ENCODE measurements at places on chromosomes 12 and 14.

- DNase-seq, result no peak
Observed at GRCh38 chr14:95211721-95212504, 54.6 kb upstream of the DICER1 start.

DNA sequence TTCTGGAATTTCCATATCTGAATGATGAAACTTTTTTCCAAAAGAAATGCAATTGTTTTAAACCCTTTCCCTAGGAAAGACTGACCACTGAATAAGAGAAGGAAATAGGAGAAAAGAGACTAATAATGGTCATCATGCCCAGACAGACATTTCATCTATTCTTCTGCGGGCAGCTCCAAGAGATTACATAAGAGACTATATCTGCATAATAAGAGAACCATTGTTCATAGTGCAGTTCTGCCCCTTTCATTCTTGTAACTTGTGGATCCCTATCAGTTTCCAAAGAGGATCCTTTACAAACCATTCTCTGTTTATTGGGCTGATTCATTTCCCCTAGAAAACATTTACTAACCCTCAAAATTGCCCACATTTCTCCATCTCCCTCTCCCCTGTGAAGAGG is 197.8 kb downstream of the FSCB start:
- DNase-seq, result no peak

DNA sequence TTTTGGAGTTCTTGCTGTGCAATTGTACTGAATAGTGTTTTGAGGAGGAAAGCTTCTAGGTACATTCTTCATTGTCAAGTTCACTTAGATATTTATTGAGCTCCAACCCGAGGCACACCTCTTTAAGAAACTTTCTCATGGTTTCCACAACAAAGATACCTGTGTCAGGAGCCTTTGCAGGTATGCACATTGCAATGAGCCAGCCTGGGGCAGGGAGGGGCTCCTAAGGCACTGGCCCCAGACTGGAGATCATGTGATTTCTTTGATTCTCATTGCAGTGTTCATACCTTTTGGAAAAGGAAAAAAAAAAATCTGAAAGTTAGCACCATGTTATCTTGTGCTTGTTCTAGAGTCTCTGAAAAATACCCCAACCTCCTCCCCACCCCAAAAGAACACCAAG is 80.3 kb downstream of the PRMT8 start:
- DNase-seq, result no peak

DNA sequence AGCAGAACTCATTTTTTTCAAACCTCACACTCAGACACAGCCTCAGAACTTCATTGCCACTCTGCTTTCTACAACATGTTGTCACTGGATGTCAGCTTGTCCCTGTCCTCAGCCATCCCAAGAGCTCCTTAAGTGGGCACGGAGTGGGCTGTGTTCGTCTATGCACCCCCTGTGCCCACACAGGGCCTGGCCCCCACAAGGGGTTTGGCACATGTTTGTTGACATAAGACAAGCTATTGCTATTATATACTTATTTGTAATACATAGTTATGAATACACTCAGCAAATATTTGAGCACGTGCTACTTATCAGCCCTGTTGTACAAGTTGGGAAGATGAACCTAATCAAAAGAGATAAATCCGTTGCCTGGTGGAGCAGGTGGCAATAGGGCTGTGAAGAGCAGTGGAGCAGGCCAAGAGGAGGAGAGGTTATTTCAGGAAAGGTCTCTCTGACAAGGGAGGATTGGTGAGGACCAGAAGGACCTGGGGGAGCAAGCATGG is 4.3 kb upstream of the BDKRB1 start:
- DNase-seq, result no peak

DNA sequence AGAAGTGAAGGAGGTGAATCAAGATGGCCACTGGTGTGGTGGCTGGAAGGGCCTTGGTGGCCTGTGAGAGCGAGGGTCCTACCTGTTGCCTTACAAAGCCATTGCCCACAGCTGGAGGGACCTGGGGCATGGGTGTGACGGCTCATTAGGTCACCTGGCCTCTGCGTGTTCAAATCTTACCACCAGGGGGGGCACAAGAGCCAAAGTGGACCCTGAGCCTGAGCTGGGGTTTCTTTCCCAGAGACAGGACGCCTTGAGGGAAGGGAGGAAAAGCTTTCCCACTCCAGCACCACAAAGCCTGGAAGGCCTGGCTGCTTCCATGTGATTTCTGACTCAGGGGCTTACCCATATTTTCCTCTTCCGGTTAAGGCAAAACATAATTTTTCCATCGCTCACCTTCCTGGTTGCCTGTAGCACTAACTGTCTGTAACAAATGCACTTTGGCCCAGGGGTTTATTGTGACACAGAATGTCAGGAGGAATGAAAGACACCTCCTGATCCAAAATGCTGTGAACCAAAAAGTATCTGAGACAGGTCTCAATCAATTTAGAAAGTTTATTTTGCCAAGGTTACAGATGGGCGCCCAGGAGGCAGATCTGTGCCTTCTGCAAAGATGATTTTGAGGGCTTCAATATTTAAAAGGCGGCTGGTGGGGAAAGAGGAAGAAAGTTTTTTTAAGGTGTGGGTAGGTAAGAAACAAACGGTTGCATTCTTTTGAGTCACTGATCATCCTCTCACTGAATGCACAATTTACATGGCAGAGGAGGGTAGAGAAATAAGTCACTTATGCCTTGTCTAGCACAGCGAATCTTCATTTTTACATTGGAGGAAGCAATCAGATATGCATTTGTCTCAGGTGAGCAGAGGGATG is 4.3 kb upstream of the CD9 start:
- peak; percentile 81 for DNase-seq

DNA sequence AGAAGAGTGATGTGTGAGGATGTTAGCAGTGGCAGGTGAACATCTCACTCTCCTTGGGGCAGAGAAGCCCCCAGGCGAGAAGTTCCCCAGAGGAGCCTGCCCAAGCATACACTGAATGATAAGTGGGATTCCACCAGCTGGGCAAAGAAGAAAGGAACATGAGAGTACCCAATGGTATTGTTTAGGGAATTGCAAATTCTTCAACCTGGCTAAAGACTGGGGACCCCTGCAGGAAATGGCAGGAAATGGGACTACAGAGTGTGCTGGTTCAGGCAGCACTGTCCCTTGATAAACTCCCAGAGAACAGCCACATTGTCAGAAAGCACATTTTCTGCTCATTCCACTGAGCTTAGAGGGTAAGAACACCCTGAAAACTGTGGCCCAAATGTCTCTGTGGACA is 121.3 kb downstream of the RPS29 start:
- no peak for DNase-seq

DNA sequence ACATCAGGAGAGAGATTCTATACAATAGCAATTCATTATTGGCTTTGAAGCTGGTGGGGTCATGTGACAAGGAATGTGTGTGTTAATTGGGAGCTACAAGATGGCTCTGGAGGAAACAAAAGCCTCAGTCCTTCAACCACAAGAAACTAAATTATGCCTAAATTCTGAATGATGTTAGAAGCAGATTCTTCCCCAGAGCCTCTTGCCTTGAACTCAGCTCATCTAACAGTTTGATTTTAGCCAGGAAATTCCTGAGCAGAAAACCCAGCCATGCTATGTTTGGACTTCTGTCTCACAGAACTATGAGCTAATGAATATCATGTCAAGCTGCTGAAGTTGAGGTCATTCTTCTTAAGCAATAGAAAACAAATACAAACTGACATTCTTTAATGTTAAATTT is 274.7 kb downstream of the SLC6A15 start:
- no peak for DNase-seq

- no peak for DNase-seq
Observed at GRCh38 chr12:64950711-64951298, 126.4 kb downstream of the TBC1D30 start.

DNA sequence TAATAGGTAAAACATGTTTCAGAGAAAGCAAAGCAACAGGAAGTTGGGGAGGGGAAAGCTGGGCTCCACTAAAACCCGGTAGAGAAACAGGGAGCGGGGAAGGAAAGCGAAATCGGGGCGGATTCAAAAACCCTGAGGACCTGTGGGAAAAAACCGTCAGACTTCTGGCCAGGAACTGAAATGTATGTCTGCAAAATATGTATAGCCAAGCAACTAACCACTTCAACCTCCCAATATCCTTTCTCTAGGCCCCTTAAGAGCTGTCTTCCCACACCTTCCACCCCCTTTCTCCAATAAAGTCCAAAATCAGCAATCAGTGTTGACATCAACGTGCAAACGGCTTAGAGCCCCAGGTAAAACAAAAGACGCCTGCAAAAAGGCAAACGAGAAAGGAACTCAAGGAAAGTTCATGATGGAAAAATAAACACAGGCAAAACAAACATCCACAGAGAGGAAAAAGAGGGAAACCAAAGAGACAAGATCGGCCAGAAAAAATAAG is 32.8 kb downstream of the SIX1 start:
- no peak for DNase-seq

GRCh38 chr12:126201981-126202537 is 1136.8 kb downstream of the AACS start:
- no peak for DNase-seq

GRCh38 chr12:118183155-118183554 is 47.2 kb downstream of the PEBP1 start:
- no peak for DNase-seq

- DNase-seq, result no peak
Observed at GRCh38 chr12:65074932-65075331, 46.2 kb downstream of the WIF1 start.

- DNase-seq, result peak; percentile 76
Observed at GRCh38 chr14:52325126-52325525, 11.0 kb downstream of the PTGER2 start.

DNA sequence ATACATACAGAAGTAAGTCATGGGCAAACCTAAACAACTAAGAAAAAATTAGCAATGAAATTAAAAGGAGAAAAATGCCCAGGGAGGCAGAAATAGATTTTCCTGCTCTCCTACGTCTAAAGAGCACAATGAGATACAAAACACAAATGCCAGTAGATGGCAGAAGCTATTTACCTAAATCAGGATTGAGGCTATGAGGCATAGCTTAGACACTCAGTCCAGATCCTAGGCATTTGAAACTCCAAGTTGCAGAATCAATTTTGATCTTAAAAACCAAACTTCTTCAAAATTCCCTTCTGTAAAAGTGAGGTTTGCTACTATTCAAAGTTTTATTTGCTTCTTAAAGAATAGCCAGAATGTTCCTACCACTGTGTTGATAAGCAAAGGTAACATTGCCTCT is 368.6 kb downstream of the DAD1 start:
- no peak for DNase-seq

DNA sequence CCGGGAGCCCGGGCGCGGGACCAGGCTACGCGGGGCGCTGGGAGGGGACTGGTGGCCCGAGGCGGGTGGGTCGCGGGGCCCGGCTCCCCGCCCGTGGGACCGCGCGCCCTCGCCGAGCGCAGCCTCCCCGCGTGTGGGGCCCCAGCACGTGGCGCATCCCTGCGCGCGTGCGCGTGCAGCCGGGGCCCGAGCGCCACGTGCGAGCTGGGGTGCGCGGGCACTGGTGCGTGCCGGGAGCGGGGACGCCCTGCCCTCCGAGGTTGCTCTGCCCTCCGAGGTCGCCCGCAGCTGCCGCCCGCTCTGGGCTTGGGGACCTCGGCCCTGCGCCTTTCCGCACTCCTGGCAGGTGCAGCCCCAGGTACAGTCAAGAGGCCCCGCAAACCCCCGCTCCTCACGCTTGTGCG is 365 bp upstream of the CCDC88C start:
- peak; percentile 91 for DNase-seq

DNA sequence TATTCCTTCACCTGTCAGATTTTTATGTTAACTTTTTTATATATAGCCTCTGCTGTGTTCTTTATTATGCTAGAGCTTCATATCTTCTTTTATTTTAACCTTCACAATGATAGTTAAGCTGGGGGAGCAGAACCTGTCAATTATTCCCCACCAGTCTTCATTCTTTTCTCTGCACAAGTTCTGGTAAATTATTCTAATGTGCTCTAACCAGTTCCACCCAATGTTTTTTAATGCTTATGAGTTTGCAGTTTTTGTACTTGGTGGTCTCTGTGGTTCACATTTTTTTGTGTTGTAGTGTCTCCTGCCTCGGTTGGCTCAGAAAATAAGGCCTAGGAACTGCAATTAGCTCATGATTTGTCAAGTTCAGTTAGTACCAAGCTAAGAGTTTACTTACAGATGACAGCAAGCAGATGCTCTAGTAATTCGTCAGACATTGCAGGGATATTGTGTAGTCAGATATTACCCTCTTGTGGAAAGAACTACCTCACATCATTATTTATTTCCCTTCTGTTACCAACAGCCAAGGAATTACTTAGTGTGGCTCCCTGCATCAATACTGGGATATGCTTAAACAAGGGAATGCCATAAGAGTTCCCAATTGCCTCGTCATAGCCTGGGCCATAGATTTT is 14.5 kb downstream of the DYRK2 start:
- DNase-seq, result peak; percentile 13

- DNase-seq, result no peak
Observed at GRCh38 chr12:46188170-46188569, 80.7 kb downstream of the SLC38A1 start.

DNA sequence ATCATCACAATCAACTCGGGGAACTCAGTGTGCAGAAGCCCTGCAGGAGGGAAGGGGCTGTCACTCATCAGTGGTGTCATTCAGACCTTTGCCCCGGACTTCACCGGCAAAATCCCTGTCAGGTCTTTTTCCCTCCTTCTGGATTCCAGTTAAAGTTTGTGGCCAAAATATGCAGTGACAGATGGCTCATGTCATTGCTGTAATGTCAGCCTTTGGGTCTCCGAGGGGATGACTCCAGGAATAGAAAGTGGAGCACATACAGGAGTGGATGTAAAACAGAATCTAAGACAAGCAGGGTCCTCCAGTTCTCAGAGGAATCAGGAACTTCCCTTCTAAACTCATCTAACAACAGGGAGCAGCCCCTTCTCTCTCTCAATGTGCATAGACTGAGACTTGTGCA is 130.3 kb upstream of the RASSF8 start:
- DNase-seq, result no peak

- DNase-seq, result peak; percentile 64
Observed at GRCh38 chr12:47813511-47814196, 6.0 kb downstream of the HDAC7 start.

- DNase-seq, result no peak
Observed at GRCh38 chr12:11075642-11076041, 13.5 kb upstream of the TAS2R46 start.

GRCh38 chr12:79300199-79300568 is 390.6 kb downstream of the PAWR start:
- DNase-seq, result no peak

DNA sequence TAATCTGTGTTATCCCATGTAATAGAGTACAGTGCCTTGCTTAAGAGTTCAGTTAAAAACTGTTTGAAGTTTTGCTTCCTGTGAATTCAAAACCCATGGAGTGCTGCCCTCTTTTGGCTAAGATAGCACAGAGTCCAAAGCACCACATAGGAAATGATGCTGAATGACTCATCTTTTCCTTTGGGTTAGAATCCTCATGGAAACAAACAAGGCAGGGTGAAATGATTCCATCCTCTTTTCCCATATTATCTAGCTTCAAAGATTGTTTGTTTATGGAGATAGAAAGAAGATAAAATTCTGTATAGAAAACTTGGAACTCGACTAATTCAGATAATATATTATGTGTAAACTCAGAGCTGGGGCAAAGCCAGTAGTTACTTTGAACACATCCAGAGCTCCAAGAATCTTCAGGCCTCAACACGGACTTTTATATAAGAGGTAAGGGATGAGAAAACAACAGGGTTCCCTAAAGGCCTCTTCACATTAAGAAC is 87.4 kb downstream of the OTOGL start:
- peak; percentile 32 for DNase-seq

Measured in B cell (primary cell).